ENCODE measurements at places on chromosomes 12 and 14.
A peak's percentile ranks its signal among the peaks of the same experiment; 100 is the strongest.

DNA sequence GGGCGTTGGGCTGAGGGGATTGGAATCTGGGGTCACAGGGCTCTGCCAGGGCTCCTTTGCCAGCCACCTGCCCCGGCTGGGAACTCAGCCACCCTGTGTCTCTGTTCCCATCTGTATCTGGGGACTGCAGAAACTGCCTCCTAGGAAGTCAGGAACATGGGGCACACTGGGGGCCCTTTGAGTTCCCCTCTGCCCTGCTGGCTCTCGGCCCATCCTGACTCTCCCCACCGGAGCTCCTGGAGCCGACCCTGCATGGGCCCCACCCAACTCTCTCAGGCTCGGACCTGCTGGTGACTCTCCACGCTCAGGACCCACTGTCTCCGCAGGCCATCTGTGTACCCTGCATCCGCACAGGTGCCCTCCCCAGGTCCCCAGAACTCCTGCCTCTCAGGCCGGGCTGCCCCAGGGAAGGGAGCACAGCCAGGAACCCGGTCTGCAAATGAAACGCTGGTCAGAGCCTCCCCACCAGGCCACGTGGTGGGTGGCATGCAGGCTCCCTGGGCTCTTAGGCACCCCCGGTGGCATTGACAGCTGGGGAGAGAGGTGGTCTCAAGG lies 82.8 kb downstream of the KIF26A start:
- DNase-seq: no peak

DNA sequence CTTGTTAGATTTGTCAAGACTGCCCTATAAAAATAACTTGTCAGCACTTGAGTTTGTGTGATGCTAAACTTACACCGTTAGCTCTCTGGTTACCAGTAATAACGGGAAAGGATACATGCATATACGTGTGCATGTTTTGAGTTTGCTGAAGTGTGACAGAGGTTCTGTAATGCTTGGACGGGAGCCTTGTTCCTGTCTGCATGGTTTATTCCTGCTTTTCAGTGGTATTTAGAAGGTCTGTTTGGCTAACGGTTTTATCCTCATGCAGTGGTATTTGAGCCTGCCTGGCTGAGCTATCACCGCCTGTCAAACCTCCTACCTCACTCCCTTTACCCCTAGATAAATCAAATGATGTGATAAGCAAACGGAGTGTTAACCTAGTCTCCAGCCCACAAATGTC lies 305.6 kb downstream of the GALC start:
- peak; percentile 15 for DNase-seq

- no peak for DNase-seq
These were observed 64.2 kb downstream of the PELI2 start for GRCh38 chr14:56182410-56182809.

DNA sequence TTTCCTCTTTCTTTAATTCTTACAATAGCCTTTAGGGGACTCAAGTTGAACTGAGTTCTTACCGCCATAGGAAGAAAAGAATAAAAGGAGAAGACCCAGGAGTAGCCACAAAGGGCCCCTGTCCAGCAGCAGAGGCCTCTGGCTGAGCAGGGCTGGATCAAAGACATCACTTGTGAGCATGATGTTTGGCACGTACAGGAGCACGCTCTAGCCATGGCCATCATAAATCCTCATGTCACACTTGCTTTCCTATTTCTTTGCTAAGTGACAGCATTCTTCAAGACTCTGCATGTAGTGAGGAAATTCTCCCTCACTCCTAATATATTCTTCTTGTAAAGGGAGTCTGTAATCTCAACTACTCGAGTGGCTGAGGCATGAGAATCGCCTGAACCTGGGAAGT lies 15.7 kb downstream of the CLEC4C start:
- peak; percentile 4 for DNase-seq

- DNase-seq: no peak
These were observed 6.1 kb downstream of the ATP2B1 start for GRCh38 chr12:89702503-89702902.

GRCh38 chr12:96520767-96521166 lies 31.4 kb downstream of the CFAP54 start:
- no peak for DNase-seq

- DNase-seq: no peak
These were observed 8.3 kb upstream of the PRKAG1 start for GRCh38 chr12:49026678-49027480.

DNA sequence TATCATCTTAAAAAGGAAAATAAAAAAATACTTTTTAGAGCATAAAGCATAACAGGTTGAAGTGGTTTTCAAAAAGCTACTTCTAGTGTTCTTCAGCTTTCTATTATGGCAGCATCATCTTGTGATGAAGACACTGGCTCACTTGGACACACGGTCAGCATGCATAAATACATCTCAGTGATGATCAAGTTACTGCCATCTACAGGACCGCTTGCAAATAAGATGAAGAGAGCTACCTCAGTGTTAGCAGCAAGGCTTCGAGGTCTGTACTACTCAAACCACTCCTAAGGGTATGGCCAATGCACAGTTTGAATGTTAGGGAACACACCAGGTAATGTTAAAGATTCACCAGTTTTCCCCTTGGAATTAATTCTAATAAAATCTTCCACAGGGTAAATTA lies 58.8 kb downstream of the GALC start:
- no peak for DNase-seq

DNA sequence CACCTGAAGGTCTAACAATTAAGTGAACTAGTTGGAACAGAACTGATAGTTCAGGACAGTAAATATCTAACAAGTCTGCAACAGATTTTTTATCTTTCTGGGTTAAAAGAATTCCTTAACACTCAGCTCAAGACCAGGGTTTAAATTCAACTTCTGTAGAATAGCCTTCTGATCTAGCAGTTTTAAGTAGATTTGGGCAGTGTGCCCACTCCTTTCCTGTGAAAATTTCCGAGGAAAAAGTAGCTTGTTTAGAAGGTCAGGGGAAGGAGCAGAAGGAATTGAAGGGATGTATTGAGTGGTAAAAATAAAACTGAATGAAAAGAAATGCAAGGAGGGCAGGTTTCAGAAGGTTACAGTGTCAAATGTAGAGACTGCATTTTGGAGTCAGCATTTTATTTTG lies 45.8 kb downstream of the ATL1 start:
- DNase-seq: no peak

DNA sequence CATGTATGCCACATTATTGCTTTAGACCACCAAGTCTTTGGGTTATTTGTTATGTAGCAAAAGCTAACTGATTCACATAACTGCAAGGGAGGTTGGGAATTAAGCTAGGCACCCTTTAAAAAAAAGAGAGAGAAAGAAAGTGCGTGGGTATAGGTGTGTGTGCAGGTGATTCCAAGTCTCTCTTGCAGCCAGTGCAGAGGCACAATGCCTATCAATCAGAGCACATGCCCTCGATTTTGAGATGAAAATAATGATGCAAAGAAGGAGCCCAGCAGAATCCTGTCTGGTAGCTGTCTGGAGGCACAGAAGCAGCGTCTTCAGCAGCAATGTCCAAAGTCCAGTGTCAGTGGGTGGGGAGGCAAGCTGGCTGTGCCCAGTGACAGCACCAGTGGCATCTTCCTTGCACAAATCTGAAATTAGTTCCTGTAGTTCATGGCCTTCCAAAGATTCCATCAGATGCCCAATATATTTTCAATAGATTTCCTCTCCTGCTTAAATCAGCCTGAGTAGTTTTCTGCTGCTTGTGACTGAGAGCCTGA lies 62.4 kb upstream of the TBPL2 start:
- no peak for DNase-seq

- no peak for DNase-seq
These were observed 164.9 kb downstream of the ETV6 start for GRCh38 chr12:11814374-11814773.

DNA sequence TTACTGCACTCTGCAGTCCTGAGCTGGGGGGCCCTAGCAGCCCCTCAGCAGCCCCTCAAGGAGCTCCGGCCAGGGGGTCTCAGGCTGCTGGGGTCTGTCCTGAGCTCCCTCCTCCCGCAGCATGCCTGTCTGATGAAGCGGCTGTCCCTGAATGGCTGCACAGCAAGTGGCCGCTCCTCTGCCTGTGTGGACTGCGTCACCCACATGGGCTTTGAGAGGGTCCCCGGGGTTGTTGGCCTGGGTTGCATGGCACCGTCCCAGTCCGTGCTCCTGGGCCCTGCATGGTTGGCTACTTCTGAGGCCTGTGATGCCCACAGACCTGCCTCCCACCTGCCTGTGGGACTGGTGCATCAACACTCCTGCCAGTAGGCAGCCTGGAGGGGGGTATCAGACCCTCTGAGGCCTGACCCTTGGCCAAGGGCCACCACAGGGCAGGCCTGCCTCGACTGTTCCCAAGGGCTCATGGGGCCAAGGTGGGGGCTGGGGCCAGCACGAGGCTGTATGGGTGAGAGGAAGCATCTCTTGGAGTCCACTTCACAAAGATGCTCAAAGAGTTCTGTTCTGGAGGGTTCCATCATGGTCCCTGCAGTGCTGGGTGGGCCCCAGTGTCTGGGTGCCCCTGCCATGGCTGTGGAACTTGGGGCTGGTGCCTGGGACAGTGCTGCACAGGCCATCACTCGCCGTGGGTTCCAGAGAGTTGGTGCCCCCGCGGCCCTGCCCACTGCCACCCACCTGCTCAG lies 12.2 kb downstream of the CEP170B start:
- no peak for DNase-seq

- no peak for DNase-seq
These were observed 82.7 kb upstream of the SFSWAP start for GRCh38 chr12:131628023-131628740.

- no peak for DNase-seq
These were observed 55.6 kb upstream of the ZDHHC17 start for GRCh38 chr12:76708296-76708695.

GRCh38 chr12:87116780-87117179 lies 860.6 kb upstream of the MGAT4C start:
- DNase-seq: no peak

DNA sequence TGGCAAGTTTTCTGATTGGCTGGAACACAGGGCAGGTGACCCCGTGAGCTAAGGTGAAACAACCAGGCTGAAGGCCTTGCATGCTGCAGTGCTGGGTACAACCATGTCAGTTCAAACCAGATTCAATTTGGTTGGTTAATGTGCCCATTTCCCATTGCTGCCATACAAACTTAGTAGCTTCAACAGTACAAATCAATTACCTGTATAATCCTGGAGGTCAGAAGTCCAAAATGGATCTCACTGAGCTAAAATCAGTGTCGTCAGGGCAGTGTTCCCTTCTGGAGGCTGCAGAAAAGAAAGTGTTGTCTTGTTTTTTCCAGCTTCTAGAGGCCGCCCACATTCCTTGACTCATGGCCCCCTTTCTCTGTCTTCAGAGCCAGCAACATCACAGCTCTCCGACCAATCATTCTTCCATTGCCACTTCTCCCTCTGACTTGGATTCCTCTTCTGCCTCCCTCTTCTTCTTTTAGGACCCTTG lies 221.7 kb downstream of the ZFP36L1 start:
- no peak for DNase-seq

- DNase-seq: no peak
These were observed 732.4 kb downstream of the AACS start for GRCh38 chr12:125797421-125798175.
